Activated CD8-positive, alpha-beta T cell treated with anti-CD3 and anti-CD28 coated beads for 36 hours (primary cell): ENCODE measurements at places on chromosomes 2 and 18. TPM values are rescaled to one million over a fixed set of nuclear protein-coding genes. Genes with fewer than 3 reads are reported as not detected.

DNA sequence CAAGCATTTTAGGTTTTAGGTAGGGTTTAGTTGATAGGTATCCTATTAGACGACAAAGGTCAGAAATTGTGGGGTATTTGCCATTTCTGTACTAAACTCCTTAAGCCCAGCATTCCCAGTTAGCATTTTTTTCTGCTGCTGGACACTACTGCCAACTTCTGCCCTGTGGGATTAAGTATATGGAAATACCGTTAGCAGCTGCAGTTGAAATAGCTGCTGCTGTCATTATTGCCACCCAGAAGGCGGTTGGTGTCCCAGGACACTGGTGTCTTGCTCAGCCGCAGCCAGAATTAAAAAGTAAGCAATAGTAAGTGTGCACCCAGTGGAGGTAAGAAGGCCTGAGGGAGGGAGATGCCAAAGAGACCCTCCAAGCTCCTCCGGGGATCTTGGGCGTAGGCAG is 1.9 kb upstream of the UXS1 start:
- no peak overlapping the region for H3K4me3 ChIP-seq
- no peak for DNase-seq
- no peak overlapping the region for H3K27ac ChIP-seq
- H3K27me3 ChIP-seq, result no peaks in the 10 kb centered on the region
- peaks cover 10% of the 10 kb centered on the region for H3K36me3 ChIP-seq

GRCh38 chr2:103285354-103285753 is 523.5 kb downstream of the TMEM182 start:
- no peaks in the 10 kb centered on the region for H3K27me3 ChIP-seq
- no peaks in the 10 kb centered on the region for H3K36me3 ChIP-seq
- DNase-seq, result no peak

GRCh38 chr2:99278793-99279291 is 22.2 kb downstream of the LYG1 start:
- H3K27me3 ChIP-seq, result no peaks in the 10 kb centered on the region
- peaks cover 16% of the 10 kb centered on the region for H3K36me3 ChIP-seq
- no peak overlapping the region for H3K4me3 ChIP-seq
- DNase-seq, result no peak
- no peaks in the 10 kb centered on the region for H3K4me1 ChIP-seq

DNA sequence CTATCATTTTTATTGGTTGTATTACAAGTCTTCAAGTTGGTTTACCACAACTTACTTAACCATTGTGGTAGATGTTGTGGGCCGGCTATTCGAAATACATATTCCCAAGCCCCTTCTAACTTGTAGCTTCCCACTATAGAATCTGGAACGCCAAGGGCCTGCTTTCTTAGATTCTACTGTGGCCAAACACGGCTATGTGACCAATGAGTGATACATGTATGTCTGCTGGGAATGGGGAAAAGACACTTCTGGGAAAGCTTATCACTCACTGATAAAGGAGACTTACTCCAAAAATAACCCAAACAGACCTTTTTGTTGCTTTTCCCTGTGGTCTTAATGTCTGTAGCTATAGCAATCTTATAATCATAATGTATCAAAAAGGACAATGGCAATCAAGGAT is 24.5 kb downstream of the STRN start:
- H3K27ac ChIP-seq, result no peak overlapping the region
- no peak for DNase-seq
- H3K4me1 ChIP-seq, result peaks cover 2% of the 10 kb centered on the region
- no peak overlapping the region for H3K4me3 ChIP-seq
- no peaks in the 10 kb centered on the region for H3K27me3 ChIP-seq

SH2D6 gene
- 0.77 TPM for total RNA-seq
